ENCODE measurements at places on chromosomes 2 and 18. TPM values are rescaled to one million over a fixed set of nuclear protein-coding genes. Genes with fewer than 3 reads are reported as not detected.

SLC5A7 gene
- not detected for total RNA-seq

RAB31 gene
- 18.1 TPM for total RNA-seq

TMEM169 gene
- total RNA-seq = 0.42 TPM

CMPK2 gene
- total RNA-seq = 1.3 TPM

GORASP2 gene
- 105 TPM for total RNA-seq

GRHL1 gene
- 0.85 TPM for total RNA-seq

GREB1L gene
- total RNA-seq = 1.8 TPM

Data from A549 treated with GW870086 at 1 μM for 4 hours (cell line).